ENCODE measurements at places on chromosomes 4 and X. TPM values are rescaled to one million over a fixed set of nuclear protein-coding genes. Genes with fewer than 3 reads are reported as not detected.

DNA sequence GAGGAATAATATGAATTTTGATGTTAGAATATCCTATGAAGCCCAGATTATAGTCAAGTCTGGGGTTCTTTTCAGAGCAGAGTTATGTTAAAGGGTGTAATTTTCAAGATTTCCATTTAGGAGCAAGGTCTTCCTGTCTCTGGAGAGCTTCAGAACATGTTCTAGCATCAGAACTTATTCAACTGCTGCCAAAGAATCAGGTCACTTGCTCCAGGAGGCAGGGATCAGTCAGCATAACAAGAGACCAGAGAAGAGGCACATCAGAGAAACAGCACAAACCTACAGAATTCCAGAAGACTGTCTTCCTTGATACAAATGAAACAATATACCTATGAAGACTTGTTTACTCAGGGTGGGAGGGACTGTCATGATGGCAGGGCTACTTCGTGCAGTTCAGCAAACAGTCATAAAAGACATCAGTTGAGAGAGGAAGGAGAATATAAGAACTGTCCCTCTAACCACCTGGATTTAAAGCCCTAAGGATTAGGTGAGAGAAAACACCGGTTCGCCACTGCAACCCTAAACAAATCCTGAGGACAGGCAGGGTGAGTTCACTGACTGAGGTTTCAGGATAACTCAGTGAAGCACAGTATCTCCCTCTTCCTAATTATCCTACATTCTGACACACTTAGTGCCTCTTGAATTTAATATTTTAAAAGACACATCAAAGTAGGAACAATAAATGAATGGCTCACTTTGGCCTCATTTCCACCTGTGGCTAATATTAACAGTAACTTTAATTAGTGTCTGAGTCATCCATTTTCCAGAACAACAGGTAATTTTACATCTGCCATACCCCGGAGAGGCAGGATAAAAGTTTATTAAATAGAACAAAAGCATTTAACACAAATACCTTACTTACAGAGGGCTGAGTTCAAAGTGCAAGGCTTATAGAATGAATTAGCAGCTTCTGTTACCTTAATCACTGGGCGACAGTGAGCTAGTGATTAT lies 93.0 kb downstream of the HDAC8 start:
- no peak for DNase-seq

DNA sequence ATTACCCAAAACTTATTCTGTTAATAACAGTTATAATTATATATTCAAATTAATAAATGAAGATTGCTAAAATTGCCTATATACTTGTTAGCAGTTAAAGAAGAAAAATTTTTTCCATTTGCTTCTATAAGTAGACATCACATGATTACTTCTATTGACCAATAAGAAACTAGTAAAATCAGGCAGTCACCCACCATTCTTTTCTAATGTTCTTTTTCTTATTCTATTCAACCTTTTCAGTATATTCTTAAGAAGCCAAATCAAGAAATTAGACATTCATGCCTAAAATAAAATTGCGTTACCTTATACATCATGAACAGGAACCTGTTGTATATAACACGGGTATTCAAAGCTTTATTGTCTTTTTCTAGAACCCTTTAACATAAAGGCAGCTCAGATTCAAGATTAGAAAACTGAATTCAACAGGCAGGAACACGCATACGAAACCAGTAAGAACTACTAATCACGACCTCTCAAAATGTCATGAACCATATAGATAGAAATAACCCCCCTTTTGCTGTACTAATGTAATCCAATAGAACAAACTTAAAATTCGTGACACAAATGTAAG lies 568.1 kb upstream of the DIPK2B start:
- DNase-seq = no peak

DNA sequence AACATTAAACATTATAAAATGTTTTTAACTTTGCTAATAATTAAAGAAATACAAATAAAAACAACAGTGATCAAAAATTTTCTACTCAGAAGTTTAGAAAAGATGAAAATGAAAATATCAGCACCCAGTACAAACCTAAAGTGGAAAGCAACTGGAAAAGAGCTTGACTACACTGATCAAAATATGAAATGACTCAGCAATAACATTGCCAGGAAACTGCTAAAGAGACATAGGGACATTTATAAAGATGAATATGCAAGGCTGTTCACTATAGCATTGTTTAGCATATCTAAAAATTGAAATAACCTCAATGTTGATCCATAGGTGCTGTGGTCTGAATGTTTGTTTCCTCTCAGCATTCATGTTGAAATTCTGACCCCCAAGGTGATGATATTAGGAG lies 88.5 kb upstream of the NOCT start:
- no peak for DNase-seq

The TCEAL2 gene
- total RNA-seq = 15.1 TPM

DNA sequence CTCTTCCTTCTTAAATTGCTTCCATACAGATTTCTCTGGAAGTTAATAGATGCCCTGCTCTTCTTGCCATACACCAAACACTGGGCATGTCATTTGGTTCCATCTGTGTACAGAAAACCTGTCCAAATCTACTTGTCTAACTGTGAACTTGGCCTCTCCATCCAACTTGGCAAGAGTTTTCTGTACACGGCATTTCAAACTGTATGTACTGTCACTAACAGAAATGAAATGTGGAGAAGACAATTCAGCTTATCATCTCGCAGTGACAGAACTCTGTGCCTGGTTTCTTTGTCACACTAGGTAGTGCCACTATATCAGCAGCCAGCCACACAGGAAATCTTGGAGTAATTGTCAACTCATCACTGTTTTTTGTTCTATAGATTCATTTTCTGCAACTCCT lies 58.2 kb downstream of the CXXC4 start:
- DNase-seq = no peak

- DNase-seq = no peak
Observed at GRCh38 chr4:121685257-121685656, 11.5 kb downstream of the ANXA5 start.

- no peak for DNase-seq
Observed at GRCh38 chr4:76689145-76689817, 208.7 kb downstream of the SOWAHB start.

The TLR8 gene
- 6.0 TPM for total RNA-seq

DNA sequence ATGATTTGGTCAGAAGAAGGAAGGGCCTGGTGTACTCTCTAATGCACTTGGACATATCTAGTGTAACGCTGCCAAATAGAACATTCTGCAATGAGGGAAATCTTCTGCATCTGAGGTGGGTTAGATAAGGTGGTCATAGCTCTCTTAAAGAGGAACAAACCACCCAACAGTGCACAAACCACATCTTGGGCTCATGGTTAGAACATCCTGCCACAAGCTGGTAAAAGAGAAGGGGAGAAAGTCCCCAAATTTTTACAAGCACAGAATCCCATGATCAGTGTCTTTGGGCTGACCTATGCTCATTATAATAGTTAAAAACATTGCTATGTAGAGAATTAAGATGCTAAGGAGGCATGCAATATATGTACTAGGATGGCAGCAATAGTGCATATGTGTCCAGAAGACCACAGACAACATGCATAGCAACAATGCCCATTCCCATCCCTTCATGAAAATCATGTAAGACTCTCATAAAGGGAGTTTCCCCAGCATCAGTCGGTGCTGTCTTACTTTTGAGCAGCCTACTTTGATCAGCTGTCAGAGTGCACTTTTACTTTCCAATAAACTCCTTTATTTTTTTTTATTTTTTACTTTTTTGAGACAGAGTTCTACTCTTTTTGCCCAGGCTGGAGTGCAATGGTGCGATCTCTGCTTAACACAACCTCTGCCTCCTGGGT lies 99.7 kb upstream of the SLC7A11 start:
- no peak for DNase-seq

- DNase-seq = no peak
Observed at GRCh38 chrX:47209508-47210238, 8.8 kb upstream of the CDK16 start.

DNA sequence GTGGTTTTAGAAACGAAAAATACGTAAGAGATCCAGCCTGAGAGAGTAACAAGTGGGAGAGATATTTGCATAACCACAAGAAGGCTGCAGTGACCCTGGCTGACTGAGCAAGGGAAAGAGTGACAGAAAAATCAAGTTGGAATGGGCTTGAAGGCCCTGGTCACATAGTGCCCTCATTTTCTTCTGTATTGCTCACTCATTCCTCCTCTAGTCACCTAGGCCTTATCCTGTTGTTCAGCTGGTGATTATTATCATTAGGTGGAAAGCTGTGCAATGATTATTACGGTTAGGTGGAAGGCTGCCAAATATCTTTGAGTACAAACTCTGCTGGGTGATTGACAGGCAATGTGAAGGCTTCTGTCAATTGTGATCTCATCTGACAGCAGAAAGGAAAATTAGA lies 2384.1 kb downstream of the PCDH7 start:
- no peak for DNase-seq

DNA sequence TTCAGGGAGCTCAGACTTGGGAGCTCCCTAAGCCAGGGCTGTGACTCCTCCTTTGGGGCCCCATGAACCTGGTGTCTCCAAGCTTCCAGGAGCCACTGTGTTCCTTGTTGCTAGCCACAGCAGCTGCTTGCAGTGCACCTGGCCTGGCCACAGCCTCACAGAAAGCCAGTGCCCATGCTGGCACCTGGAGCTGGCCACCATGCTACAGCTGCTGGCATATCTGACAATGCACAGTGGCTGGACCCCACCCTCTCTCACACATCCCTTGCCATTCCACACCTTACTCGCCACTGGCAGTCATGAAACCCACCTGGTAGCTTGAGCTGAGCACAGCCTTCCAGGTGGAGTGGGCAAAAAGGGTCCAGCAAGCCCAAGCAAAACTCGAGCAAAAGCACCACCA lies 441.7 kb downstream of the ARAP2 start:
- no peak for DNase-seq

DNA sequence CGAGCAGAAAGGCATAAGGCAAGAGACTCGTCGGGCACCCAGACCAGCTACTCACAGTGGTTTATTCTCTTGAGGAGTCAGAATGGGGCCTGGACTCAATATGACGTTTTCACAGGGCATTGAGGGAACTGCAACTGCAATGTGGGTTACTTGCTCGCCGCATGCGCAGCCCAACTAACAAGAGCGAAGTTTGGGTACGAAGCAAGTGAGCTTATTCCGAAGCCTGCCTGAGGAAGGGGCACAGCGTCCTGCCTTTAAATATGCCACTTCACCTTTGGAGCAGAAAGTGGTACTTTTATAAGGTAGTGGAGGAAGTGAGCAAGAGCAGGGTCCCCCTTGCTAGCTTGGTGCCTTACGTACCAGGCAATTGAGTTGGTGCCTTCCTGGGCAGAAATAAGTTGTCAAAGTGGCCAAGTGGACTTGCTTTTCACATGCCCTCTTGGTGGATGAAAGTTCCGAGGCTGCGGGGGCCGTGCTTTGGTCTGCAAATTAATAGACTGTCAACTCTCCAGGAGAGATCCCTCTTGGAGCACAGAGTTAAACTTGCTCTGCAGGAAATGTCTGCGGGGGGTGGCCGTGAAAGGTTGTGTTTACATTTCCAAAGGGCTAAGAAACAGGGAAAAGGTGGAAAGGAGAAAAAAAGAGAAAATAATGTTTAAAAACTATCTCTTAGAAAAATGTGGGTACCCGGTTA lies 480.4 kb downstream of the TRIML1 start:
- no peak for DNase-seq

The CENPVL1 gene
- total RNA-seq = not detected

- DNase-seq = no peak
Observed at GRCh38 chrX:17285983-17286382, 89.0 kb upstream of the NHS start.

GRCh38 chrX:24542756-24543155 lies 77.7 kb downstream of the PDK3 start:
- no peak for DNase-seq

DNA sequence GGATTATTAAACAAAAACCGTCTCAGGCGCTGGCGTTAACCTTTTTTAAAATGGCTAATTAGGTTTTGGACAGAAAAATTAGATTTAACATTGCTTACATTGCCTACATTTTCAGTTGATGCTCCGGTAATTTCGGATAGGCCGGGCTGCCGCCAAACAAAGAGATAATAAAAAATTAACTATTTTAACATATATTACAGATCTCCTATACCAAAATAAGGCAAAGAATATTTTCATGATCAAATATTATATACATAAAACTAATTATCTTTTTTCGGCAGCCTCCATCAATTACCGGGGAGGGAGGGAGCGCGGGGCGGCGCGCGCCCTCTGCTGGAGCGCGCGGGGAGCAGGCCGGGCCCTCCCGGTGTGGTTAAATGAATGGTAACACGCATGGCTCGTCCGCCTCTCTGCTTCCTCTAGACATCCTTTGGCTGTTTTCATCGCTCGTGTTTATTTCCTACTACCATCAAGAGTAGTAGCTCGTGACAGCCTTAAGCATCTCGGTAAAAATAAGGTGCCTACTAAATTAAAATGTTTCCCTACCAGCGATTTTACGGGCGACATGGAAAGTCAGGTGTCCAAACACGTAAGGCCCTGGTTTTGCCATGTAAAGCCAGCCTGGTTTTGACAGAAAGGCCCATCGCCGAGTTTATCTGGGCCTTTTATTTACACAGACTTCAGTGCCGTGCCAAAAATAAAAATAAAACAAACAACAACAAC lies 52.4 kb upstream of the TMEM33 start:
- DNase-seq = no peak

GRCh38 chrX:21738950-21739287 lies 19.0 kb downstream of the SMPX start:
- no peak for DNase-seq

DNA sequence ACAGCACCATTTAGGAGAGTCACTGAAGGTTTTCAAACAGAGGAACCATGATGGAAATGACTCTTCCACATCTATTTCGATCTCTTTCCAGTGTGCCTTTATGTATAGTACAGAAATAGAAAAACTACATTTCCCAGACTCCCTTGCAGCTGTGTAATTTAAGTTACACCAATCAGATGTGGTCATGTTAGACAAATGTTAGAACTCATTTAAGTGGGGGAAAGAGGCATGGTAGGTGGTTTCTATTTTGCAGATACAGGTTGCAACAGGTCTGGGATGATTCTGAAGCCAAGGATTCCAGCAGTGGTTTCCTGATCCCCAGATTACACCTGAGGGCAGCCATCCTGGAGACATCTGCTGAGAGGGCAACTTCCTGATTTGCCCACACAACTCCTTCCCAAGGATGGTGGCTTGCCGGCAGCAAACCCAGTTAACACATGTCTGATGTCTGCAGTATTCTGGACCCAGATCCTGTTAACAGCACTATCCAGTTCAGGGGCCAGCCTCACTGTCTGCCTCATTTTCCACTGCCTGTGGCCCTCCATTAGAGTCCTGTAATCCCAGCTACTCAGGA lies 38.7 kb upstream of the PDK3 start:
- no peak for DNase-seq

The TMEM144 gene
- total RNA-seq = 5.6 TPM

DNA sequence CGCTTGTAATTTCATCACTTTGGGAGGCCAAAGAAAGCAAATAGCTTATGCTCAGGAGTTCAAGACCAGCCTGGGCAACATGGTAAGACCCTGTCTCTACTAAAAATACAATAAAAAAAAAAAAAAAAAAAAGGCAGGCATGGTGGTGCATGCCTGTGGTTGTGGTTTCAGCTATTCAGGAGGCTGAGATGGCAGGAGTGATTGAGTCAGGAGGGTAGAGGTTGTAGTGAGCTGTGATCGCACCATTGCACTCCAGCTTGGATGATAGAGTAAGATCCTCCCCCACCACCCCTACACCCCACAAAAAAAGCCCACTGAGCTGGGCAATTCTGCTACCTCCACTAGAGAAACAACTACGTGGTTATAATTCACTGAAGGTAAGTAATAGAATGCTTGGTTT lies 118.8 kb upstream of the PCDH18 start:
- no peak for DNase-seq

- DNase-seq = no peak
Observed at GRCh38 chr4:53914313-53915016, 149.9 kb downstream of the CHIC2 start.

GRCh38 chr4:13892739-13893105 lies 265.2 kb upstream of the BOD1L1 start:
- DNase-seq = no peak
